ENCODE measurements at places on chromosomes 3 and 15.

DNA sequence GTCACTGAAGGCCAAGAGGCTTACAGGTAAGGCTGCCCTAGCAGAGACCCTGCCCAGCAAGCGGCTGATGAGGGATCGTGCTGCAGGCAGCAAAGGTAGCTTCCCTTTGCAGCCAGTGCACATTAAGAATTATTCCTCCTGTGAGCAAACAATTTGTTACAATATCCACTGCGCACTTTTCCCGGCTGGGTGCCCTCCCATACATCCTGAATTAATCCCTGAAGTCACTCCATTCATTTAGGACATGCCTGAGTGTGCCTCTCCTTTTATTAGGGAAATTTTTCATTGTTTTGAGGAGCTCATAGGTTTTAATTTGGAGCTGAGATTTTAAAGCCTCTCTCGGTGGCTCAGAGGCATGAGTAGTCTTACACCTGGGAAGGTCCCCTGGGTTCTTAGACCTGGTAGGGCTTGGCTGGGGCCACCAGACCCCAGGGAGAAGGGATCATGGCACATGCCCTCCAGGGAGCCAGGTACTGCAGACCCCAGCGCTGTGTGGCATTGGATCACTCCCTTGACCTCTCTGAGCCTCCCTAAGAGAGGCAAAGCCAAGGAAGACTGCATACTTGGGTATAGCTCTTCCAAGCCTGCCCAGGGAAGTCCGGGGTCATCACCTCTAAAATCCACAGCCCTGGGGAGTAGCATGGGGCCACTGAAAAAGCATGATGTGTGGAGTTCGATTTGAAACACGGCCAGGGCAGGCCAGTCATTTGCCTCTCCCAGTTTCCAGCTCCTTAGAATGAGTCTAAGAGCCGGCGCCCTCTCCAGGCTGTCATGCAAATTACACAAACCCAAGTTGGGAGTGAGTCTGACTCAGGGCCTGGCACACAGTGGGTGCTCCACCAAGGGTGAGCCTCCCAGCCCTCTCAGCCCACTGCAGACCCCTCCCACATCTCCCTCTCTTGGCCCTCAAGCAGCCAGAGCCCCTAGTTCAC, 151.9 kb upstream of the LINGO1 start:
- peak; percentile 54 for DNase-seq

GRCh38 chr3:136831461-136831860, 12.5 kb downstream of the SLC35G2 start:
- no peak for DNase-seq

DNA sequence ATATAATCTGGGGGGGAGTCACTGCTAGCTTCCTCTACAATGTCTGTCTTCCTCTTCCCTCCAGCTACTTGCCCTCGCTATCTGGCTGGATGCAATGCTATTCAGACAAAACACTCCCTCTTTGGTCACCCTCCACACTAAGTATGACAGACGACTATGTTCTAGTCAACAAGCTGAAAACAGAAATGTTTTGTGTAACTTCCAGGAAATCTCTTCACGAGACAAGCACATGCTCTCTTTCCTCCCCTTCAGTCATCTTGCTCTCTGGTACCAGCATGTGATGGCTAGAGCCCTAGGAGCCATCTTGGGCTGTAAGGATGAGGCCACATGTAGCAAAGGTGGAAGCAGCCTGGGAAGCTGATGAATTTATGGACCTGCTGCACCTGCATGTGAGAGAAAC, 151.3 kb downstream of the ARRDC4 start:
- DNase-seq: no peak

- DNase-seq: no peak
These were observed 100.5 kb downstream of the WDR72 start for GRCh38 chr15:53658827-53659555.

DNA sequence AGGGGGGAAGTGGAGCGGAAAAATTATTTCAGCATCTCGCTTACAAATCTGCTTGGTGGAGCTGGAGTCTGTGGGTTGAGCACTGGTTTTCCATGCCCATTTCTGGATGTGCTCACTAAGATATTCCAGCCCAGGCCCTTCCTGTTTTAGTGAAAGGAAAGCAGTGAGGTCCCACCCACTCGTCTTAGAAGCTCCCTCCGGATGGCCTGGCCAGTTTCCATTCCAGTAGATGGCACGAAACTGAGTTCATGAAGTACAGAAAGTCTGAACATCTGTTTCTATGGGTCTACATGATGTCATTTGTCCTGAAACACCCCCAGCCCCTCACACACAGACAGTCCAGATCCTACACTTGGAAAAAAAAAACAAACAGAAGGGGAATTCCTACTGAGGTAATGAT, 31.9 kb upstream of the THSD4 start:
- DNase-seq: no peak

- no peak for DNase-seq
These were observed 7.9 kb downstream of the VIPR1 start for GRCh38 chr3:42510325-42510724.

- DNase-seq: no peak
These were observed 799 bp upstream of the C2CD4B start for GRCh38 chr15:62165793-62166375.

All from hepatic stellate cell (primary cell).